GM23248 (cell line): ENCODE measurements at places on chromosomes 4 and X. TPM values are rescaled to one million over a fixed set of nuclear protein-coding genes. Genes with fewer than 3 reads are reported as not detected.

The PAGE2B gene
- not detected in 2 replicates for total RNA-seq

The WDR17 gene
- total RNA-seq, result 0.22 and 0.38 TPM in 2 replicates

The MAGEE2 gene
- total RNA-seq, result not detected in 2 replicates

The TMEM271 gene
- total RNA-seq, result not detected in 2 replicates

The ANKRD50 gene
- total RNA-seq, result 16.4 and 18.7 TPM in 2 replicates

The DDX53 gene
- total RNA-seq, result not detected in 2 replicates

The GAGE2A gene
- not detected in 2 replicates for total RNA-seq

The FAM47A gene
- not detected in 2 replicates for total RNA-seq

The USP51 gene
- total RNA-seq, result 0.89 and 1.1 TPM in 2 replicates

The VCX3A gene
- total RNA-seq, result not detected in 2 replicates
